ENCODE measurements at places on chromosomes 6 and 20.
A peak's percentile ranks its signal among the peaks of the same experiment; 100 is the strongest.

DNA sequence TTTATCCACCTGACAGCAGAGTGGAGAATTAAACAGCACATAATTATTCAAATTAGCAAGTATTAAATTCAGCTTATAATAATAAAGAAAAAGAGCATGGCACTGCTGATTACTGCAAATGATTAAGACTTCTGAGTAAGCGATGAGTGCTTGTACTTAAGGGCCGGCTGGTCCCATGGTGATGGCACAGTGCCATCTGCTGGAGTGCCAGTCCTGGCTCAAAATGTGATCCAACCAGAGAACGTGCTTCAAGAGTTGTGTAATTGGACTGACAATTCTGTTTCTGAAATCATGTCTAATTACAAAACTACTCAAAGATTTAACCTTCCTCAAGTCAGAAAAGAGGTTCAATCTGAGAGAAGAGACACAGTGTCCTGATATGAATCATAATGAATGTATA lies 181.6 kb upstream of the RGS17 start:
- DNase-seq, result peak; percentile 47

GRCh38 chr6:43915986-43916923 lies 146.2 kb downstream of the VEGFA start:
- DNase-seq, result no peak

DNA sequence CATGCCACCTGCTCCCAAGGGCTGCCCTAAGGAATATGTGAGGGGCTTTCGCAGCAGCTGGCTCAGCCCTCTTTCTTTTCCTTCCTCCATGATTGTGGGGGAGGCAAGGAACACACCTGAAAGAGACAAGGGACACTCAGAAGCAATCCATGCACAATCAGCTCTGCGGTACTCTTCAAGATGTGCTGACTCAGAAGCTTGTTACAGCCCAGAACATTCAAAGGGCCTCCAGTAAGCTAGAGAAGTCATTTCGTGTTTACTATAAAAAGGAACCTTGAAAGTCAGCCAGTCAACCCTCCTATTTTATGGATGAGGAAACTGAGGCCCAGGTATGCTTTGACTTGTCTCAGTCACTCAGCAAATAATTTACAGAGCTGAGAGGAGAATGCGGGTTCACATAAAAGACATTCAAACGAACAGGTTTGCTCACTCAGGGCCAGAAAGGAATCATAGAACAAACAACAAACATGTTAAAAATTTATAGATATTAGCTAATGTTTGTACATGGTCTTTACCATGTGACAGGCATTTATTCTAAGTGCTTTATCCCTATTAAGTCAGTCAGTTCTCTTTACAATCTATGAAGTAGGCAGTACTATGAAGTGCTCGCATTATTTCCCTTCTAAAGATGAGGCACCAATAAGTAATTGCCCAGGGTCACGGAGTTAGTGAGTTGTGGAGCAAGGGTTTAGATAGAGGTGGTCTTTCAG lies 37.7 kb upstream of the SLC22A23 start:
- DNase-seq, result no peak

DNA sequence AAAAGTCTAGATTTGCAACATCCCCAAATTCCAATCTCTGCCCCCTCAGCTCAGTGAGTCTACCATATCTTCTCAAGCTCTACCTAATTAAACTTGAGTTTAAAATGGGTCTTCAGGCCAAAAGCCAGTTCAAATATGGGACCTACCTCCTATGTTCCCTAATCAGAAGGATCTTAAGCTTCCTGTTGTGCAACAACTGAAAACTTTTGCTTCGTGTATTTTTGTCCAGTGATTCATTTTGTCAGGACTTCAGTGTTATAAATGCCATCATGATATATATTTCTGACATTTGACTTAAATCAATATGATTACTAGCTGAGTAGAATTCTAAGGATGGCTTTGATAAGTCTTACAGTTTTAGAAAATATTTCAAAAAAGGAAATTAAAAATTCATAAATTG lies 622.6 kb upstream of the PTCHD4 start:
- no peak for DNase-seq

- no peak for DNase-seq
These were observed 265.9 kb downstream of the DLL1 start for GRCh38 chr6:170024940-170025339.

DNA sequence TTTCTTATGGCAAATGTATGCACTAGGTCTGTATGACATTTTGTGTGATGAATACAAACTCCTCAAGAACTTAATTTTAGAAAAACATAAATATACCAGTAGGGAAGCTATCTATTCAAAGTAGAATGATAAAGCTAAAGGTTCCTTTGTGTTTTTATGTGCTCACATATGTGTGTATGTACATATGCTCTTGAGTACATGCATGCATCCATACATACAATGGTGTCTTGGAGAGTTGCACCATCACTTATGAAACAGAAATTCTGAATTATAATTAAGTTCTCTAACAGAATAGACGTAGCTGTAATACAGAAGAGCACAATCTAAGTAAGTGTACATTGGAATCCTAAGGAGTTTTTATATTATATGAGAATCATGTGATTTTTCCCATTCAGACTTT lies 2.3 kb downstream of the NKAIN2 start:
- DNase-seq, result no peak

GRCh38 chr20:11247046-11248010 lies 573.5 kb upstream of the JAG1 start:
- DNase-seq, result no peak

GRCh38 chr6:56936466-56936865 lies 18.4 kb upstream of the BEND6 start:
- no peak for DNase-seq

- no peak for DNase-seq
These were observed 33.3 kb downstream of the NQO2 start for GRCh38 chr6:3032986-3033385.

DNA sequence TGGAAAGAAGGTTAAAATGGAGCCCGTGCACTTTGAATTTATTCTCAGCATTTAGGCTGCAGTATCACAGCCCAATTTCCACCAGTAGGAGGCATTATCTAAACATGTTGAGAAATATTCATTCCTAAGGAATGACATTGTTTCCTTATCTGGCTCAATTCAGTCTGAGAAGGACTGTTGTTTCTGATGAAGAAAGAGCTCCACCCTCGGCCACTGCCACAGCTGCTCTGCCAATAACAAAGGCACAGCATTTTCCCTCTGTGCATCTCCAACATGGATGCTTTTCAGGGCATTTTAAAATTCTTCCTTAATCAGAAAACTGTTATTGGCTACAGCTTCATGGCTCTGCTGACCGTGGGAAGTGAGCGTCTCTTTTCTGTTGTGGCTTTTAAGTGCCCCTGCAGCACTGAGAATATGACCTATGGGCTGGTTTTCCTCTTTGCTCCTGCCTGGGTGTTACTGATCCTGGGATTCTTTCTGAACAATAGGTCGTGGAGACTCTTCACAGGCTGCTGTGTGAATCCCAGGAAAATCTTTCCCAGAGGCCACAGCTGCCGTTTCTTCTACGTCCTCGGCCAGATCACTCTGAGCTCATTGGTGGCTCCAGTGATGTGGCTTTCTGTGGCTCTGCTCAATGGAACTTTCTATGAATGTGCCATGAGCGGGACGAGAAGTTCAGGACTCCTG lies at the start of gene CALHM5:
Gene CALHM5, plus strand, starts transcription at position 216 of the 687 bp plus-strand sequence. Its CDS starts 58 bp downstream, at position 274.
- DNase-seq, result no peak

GRCh38 chr6:14450578-14450977 lies 333.0 kb downstream of the CD83 start:
- DNase-seq, result no peak

GRCh38 chr6:87700397-87701343 lies 1.4 kb downstream of the AKIRIN2 start:
- DNase-seq, result peak; percentile 55

GRCh38 chr6:165456286-165456685 lies 146.9 kb upstream of the C6orf118 start:
- DNase-seq, result no peak

GRCh38 chr6:452301-453067 lies 60.9 kb downstream of the IRF4 start:
- DNase-seq, result no peak

GRCh38 chr6:110944681-110945151 lies 13.8 kb upstream of the GTF3C6 start:
- peak; percentile 71 for DNase-seq

DNA sequence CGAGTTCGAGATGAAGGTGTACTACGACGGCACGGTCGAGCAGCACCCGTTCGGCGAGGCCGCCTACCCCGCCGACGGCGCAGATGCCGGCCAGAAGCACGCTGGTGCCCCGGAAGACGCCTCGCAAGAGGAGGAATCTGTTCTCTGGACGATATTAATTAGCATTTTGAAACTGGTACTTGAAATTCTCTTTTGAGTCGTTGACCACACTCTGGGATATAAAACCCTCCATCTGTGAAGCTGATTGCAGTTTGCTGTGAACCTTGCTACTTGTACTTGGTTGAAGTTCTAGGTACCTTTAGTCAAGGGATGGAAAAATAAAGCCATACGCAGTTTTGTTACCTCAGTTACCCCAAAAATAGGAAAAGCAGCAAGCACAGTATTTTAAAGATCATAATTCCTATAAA lies 917 bp downstream of the C6orf120 start:
- DNase-seq, result peak; percentile 36

- no peak for DNase-seq
These were observed 19.9 kb upstream of the CRIP3 start for GRCh38 chr6:43328528-43328927.

DNA sequence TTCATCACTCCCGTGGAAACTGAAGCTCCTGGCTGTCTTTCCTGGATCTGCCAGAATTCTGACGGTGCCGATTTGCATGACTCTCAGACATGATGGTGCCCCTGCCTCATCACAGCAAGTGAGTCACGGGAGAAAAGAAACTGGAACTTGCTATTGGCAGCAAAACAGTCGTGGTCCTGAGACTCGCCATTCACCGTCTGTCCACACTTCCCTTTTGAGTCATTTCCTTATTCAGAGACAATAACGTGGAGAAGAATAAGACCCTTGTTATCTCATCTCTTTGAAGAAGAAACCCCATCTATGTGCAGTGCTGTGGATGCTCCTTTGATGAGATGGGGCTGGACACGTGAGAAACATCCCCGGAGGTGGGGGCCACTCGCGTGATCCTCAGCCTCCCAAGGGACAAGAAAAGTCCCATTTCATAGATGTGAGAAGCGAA lies 4.2 kb downstream of the GPR31 start:
- peak; percentile 16 for DNase-seq

DNA sequence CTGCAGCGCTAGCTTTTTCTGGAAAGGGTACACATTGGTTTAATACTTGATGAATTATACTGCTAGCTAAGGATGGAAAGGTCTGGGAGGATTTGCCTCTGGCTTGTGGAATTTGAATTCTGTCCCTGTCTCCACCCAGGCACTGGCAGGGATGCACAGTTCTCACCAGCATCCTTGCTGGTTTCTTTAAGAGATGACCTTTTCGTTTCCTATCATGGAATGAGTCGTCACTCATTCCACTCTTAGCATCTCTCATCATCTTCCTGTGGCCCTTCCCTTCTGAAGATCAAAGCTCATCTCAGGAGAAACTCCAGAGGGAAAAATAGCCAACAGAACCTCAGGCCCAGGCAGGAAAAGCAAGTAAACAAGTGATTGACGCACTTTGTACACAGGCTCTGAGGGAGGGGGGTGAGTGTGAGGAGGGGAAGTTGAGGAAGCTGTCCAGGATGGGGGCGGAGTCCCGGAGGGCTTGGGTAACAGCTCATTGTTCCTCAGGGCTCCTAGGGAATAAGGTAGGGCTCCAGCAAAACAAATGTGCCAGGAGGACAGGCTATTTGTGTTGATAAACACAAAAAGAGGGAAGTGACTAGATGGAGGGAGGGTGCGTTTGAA lies 25.7 kb upstream of the SAYSD1 start:
- no peak for DNase-seq

- no peak for DNase-seq
These were observed at the start of gene SFTA2 for GRCh38 chr6:30931969-30932645. TSS of gene SFTA2 (minus strand) at chr6:30932170. CDS start at chr6:30932096, 74 bp downstream.

- DNase-seq, result no peak
These were observed 226.2 kb downstream of the TTLL2 start for GRCh38 chr6:167550941-167551627.

- no peak for DNase-seq
These were observed 290.8 kb downstream of the ZNF217 start for GRCh38 chr20:53302695-53303412.

GRCh38 chr6:117265410-117266256 lies at the start of gene VGLL2:
TSS of gene VGLL2 (plus strand) at chr6:117265558. CDS start at chr6:117265764, 206 bp downstream.
- DNase-seq, result no peak

DNA sequence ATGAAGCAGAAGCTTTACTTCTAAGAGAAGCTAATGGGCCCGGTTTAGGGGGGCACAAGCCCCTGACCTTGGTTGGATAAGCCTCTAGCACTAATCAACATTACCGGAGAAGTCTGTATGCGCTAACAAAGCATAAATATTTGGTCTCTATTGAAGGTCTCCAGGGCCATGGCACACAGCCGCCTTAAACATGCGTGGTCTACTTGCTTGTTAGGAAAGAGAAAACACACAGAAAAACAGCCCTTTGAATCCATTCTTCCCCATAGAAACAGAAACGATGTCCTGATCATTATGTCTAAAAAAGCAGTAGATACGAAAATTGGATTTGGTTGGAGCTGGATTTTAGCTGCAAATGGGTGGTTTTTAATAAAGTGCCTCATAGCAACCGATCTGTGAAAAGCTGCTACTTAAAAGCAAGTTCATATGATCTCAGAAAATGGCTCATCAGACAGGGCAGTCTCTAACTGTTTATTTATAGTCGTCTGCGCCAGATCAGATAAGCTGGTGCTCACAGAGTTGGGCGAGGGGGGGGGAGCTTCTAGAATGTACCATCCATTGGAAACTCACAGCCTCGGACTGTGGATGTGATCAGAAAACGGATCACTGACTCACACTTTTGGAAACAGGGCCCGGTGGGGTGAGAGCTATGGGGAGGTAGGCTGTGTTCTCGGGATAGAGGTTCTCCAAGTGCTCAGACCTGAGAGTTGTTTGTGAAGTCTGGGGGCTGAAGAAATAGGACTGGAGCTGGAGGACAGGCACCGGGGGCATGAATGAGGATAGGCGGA lies 35.3 kb upstream of the APCDD1L start:
- no peak for DNase-seq

- no peak for DNase-seq
These were observed 80.0 kb downstream of the CBFA2T2 start for GRCh38 chr20:33569802-33570391.
